ENCODE measurements at places on chromosomes 13 and 19.
A peak's percentile ranks its signal among the peaks of the same experiment; 100 is the strongest.

DNA sequence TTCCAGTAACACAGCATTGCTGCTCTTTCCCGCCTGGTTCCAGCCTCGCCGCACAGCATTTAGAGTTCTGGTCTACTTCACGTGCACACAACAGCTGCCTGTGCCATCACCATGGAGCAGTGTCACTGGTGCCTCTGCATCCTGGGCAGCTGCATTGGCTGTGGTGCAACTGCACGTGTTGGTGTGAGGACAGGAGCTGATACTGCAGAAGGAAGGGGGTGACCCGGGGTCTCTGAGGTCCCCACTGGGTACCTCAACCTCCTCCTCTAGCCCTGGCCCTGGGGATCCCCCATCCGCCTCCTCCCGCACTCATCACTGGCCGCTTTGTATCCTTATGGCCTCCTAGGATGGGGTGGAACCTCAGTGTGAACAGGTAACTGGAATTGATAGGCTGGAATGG, 112.5 kb downstream of the SOX1 start:
- DNase-seq, result no peak

- no peak for DNase-seq
Measured at GRCh38 chr19:13932911-13933393, 5.3 kb downstream of the PODNL1 start.

- DNase-seq, result no peak
Measured at GRCh38 chr19:9847087-9847671, 12.1 kb downstream of the PIN1 start.

DNA sequence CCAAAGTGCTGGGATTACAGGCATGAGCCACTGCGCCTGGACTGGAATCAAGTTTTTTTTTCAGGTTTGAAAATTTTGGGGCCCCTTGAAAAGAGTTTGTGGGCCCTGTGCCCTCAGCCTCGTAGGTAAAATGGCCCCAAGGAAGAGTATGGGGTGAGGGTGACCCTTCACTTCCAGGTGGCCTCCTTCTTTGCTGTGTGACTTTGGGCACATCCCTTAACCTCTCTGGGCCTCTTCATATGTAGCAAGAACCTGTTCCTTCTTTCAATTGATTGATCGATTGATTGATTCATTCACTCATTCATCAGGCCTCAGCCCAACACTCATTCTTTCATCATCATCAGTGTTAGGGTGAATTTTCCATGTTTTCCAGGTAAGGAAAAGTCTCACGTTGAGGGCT, 3.4 kb upstream of the TMEM221 start:
- no peak for DNase-seq

DNA sequence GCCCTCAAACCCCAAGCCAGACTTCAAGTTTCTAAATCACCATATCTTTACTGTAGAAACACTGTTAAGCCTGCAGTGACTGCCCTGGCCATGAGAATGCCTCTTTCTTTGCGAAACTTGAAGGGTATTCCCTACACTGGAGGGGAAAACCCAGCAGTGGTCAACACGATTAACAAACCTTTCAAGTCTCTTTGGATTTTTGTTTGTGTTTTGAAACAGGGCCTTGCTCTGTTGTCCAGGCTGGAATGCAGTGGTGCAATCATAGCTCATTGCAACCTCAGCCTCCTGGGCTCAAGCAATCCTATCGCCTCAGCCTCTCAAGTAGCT, 17.4 kb upstream of the POMP start:
- no peak for DNase-seq

DNA sequence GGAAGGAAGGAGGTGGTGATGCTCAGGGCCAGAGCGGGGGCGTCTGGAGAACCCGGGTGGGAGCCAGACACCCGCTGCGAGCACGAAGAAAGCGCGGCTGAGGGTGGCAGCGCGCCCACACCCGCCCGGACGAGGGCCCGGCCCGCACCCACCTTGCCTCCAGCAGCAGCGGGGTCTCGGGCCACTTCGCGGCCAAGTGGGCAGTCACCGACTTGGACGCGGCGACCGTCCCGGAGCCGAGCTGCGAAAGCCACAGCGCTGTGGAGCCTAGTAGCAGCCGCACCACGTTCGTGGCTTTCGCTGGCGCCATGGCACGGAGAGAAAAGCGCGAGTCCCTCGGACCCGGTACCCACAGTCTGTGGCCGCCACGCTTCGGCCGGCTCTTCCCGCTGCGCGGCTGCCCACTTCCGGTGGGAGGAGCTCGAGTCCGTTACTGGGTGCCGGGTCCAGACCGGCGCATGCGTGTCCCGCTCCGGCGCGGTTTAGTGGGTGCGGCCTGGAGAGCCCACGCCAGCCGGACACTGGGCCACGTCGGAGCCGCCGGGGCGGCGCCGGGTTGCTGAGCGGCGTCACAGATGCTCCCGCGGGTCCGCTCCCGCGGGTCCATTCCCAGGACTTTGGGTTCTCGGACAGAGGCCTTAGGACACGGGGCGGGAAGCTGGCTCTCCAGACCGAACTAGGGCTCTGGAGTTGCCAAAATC, at the start of gene UGGT2:
Gene UGGT2 (minus strand): TSS at position 399 of the 701 bp plus-strand sequence. CDS start 89 bp downstream, at position 310.
- DNase-seq, result peak; percentile 97

- no peak for DNase-seq
Measured at GRCh38 chr13:40588101-40588500, 78.3 kb downstream of the FOXO1 start.

DNA sequence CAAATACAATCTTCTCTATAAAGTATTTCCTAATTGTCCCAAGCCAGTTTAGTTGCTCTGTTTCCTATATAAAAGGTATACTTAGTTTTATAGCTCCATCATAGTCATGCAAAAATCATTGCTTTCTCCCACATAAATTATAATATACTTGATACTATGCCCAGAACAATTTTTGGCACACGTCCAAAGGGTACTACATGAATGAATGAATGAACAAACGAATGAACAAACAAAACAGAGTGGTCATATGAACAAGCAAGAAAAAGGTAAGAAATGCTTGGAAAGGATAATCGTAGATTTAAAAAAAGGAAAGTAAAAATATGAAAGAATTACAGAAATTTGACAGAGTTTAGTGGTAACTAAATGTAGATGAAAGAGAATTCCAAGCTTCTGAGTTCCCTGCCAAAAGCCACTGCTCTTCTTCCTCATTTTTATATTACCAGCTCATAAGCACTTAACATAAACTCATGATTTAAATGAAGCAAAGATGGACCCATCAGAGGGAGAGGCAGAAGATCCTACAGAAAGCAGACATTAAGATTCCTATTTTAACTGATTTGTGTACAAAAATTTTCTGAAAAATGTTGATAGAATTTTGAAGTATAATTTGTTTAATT, 123.2 kb downstream of the ENOX1 start:
- no peak for DNase-seq

- DNase-seq, result no peak
Measured at GRCh38 chr13:77374786-77375185, 47.9 kb upstream of the MYCBP2 start.

DNA sequence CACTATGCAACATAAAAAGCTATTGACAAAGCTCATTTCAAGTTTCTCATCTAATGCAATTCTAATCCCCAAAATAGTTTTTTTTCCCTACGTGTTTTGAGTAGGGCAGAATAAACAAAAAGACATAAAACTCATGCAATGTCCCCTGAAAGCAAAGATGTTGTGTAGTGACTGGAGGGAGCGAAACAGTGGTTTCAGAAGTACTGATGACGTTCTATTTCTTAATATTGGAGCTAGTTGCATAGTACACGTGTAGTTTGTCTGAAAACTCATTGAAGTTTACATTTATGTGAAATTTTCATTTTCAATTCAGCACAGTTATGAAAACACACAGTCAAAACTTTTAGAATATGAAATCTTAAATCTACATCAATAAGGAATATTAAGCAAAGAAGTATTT, 31.6 kb downstream of the USP12 start:
- no peak for DNase-seq

DNA sequence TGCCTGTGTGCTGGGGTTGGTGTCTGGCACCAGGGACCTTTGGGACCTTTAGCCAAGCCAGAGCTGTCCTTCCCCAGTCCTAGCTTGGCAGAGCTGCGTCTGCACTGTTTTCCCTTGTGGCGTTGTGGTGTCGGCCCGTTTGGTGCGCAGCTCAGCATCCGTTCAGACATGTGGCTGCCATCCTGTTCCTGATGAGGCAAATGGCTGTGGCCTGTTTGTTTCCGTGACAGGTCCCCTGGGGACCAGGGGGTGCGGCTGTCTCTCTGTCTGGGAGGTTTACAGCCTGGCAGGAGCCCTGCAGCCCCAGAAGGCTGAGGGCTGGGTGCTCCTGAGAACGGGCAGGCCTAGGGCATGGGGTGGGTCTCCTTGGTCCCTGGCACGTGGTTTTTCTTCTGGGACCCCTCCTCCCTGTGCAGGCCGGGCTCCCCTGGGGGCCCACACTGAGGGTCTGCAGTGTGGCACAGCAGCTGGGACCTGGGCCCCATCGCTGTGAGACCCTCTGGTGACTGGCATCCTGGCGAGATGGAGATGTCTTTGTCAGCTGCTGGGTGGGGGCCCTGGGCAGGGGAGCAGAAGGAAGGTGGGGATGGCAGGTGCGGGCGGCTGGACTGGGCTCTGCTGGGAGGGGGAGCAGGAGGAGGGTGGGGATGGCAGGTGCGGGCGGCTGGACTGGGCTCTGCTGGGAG, 4.0 kb downstream of the SPPL2B start:
- peak; percentile 69 for DNase-seq

DNA sequence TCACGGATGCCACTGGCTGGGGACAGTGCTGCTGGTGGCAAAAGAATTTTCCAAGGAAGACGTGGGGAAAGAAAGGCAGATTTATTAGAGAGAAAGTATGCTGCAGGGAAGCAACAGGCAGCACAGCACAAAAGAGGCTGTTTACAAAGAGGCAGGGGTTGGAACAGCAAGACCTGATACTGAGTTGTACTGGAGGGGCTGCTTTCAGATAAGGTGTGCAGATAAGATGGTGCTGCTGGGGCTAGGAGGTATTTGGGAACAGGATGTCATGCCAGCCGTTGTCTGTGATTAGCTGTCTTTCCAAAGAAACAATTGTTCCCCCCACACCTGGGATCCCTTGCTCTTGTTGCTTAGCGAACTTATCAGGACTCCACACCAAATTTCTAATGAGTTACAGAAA, 2023.3 kb upstream of the PCDH20 start:
- DNase-seq, result no peak

GRCh38 chr13:95926231-95926630, 127.0 kb downstream of the UGGT2 start:
- no peak for DNase-seq

GRCh38 chr13:30652746-30653386, 35.1 kb downstream of the USPL1 start:
- DNase-seq, result no peak

GRCh38 chr19:49468199-49468598, 5.8 kb upstream of the FLT3LG start:
- no peak for DNase-seq

- no peak for DNase-seq
Measured at GRCh38 chr19:30864391-30865215, 484.6 kb downstream of the TSHZ3 start.

- peak; percentile 85 for DNase-seq
Measured at GRCh38 chr13:113098162-113098732, 7.3 kb upstream of the F7 start.

DNA sequence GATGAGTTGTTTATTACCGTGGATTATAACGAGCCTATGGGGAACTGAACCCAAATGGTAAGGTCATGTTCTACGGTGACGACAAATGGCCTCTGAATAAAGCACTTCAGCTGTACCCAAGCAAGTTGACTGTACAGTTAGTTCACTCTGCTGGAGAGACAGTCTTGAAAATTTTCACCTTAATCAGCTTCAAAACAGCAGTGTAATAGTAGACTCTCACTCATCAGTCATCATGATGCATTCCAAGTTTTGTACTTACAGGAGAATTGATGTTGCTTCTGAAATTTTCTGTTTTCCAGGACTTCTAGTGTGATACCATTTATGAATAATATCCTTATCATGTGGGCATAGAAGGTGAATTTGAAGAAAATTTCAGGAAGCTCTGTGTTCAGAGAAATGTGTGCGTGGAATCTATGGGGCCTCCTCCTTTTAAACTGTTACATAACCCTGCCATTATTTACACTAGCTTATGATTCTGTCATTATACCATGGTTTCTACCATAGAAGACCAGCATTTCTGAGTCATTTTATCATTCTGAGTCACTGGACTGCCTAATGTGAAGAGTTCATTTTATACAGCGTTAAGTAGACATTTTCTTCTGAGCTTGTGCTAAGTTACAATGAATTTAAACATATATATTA, 96.9 kb downstream of the WDFY2 start:
- no peak for DNase-seq

- DNase-seq, result no peak
Measured at GRCh38 chr13:52348983-52349780, 56.8 kb downstream of the THSD1 start.

DNA sequence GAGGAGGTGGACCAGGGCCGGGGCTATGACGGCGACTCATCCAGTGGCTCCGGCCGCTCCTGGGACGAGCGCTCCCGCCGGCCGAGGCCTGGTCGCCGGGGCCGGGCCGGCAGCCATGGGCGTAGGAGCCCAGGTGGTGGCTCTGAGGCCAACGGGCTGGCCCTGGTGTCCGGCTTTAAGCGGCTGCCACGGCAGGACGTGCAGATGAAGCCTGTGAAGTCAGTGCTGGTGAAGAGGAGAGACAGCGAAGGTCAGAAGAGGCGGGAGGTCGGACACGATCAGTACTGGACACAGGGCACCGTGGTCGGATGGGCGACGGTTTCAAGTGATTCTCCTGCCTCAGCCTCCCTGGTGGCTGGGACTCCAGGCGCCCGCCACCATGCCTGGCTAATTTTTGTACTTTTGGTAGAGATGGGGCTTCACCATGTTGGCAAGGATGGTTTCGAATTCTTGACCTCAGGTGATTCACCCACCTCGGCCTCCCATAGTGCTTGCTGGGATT, 22.3 kb downstream of the TJP3 start:
- DNase-seq, result no peak

DNA sequence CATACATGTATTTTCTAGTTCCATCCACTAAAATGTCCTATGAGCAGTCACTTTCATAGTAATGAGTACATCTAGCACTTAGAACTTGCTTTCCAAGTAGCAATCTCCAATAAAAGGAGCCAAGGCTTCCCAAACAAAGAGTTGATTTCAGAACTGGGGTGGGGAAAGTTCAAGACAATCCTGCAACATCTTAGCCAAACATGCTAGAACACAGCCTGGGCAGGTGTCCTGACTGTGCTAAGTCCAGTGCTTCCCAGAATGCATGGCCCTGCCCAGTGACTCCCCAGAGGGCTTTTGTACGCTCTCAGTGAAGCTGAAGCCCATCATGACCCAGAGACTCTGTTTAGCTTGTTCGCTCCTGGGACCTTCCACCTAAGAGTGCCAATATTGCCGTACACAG, 106.7 kb upstream of the UBAC2 start:
- DNase-seq, result no peak

DNA sequence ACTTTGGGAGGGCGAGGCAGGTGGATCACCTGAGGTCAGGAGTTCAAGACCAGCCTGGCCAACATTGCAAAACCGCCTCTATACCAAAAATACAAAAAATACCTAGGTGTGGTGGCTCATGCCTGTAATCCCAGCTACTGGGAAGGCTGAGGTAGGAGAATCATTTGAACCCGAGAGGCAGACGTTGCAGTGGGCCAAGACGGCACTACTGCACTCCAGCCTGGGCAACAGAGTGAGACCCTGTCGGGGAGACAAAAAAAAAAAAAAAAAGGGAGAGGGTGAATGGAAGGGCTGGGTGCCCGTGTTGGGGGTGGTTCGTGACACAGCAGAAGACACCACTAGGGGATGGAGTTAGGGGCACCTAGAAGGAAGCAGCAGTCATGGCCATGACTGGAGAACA, 10.8 kb downstream of the CFD start:
- no peak for DNase-seq

All from femur (tissue), 1 donor.